Stimulated activated naive CD4-positive, alpha-beta T cell (primary cell): ENCODE measurements at places on chromosomes 1 and 21.

DNA sequence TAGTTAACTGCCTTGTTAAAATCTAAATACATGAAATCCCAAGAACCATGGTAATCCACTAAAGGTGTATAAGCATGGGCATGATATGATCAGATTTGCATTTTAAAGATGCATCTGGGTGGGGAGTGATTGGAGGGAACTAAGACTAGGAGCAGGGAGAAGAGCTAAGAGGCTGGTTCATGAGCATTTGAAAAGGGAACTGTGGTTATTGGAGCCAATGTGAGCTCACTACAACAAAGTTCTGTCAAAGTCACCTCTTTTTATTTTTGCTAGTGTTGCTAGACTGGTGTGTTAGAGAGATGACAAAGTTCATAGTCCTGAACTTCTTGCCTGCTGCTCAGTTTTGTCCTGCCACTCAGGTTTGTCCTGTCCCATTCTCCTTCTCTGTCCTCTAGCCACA, 67.1 kb upstream of the LRRC8D start:
- no peak for DNase-seq

GRCh38 chr1:179476484-179476883, 99.3 kb downstream of the NPHS2 start:
- DNase-seq, result no peak

- DNase-seq, result no peak
Measured at GRCh38 chr1:92554216-92554615, 67.5 kb upstream of the GFI1 start.

- no peak for DNase-seq
Measured at GRCh38 chr1:166488327-166488726, 321.5 kb upstream of the FAM78B start.

GRCh38 chr1:52238474-52238873, 96.6 kb downstream of the ZFYVE9 start:
- no peak for DNase-seq

GRCh38 chr1:181126871-181127587, 38.5 kb downstream of the IER5 start:
- DNase-seq, result no peak

DNA sequence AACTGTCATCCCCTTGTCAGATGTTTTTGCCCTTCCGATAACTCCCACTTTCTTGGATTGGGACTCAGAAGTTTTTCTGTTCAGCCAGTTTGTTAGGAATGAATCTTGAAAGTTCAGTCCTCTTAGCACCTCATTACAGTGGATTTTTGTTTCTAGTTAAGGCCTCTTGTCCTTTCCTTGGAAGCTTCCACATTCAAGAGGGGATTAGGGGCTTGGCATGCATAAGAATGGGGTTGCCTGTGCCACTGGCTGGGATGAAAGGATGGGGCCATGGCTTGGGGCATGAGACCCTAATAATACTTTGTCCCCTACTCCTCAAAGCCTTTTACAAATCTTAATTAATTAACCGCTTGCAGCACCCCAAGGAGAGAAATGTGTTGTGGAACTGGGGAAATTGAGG, 2.4 kb upstream of the DHDDS start:
- no peak for DNase-seq

DNA sequence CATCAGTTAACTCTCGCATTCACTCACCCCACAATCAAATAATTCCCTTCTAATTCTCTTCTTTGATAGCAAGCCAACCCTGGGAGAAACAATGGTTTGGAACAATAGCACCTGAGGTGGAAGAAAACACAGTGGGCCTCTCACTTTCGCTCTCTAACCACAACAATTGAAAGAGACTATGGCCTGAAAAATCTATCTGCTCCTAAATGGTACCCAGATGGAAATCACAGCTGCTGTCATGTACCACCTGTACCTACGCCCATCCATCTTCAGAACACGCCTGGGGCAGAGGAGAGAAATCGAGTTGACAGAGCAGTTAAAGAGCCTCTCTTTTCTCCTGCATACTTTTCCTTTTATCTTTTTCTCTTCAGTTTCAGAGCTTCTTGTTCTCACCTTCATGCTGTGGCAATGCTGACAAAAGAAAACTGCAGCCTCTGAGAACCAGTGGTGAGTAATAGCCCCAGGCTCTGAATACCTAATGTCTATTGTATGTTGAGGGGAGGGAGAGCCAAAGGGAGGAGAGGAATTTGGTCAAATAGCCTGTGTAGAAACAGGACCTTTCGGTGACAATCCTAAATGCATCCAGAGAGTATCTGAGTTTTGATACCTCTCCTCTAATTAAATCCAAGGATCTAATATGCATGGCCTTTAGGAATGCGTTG, 57.7 kb downstream of the ZC3H11B start:
- DNase-seq, result no peak

DNA sequence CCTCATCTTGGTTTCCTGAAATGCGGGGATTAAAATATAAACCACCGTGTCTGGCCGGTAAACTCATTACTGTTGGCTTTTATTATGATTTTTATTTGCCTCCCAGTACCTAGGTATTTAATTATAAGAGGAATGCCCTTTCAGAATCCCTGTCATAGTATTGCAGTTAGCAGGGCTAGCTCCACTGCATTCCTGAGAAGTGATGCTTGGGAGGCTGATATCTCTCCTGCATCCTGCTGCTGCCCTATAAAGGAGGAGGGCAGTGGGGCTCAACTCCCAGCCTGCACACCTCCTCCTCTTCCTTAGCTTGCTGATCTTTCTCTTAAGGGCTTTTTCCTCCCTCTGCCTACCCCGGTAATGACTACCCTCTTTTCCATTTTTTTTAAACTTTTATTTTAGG, 19.9 kb upstream of the DISC1 start:
- DNase-seq, result no peak

- DNase-seq, result no peak
Measured at GRCh38 chr1:39829791-39830533, 41.3 kb upstream of the BMP8B start.

GRCh38 chr1:4318720-4319119, 335.7 kb upstream of the AJAP1 start:
- no peak for DNase-seq

- no peak for DNase-seq
Measured at GRCh38 chr1:207698822-207699483, 52.9 kb upstream of the CD46 start.

DNA sequence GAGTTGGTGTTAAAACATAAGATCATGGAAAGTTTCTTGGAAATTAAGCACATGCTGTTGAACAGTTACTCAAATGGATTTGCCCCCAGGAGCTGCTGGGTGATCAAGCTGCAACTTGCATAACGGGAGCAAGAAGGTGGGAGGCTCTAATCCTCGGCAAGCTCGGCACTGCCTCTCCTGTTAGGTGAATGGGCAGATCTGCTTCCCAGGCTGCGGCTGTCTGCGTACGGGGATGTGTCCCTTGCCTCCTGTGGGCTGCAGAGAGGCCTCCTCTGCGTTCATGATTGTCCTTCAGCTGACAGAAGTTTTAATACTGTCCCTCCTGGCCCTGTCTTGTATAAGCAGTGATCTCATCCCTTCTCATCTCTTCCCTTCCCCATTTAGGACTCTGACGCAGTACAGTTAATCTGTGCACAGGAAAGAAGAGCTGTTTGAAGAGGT, 36.7 kb downstream of the ATP1A1 start:
- no peak for DNase-seq

DNA sequence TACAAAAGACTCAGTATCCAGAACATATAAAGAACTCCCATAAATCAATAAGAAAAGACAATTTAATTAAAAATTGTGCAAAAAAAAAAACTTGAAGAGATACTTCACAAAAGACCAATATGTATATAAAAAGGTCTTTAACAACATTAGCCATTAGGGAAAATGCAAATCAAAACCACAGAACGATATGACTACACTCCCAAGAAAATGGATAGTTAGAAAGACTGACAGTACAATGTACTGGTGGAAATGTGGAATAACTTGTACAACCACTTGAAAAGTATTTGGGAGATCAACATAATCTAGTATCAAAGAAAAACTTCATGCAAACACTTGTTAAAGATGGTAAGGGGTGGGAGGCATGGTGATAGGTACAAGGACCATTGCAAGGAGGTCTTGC, 3.9 kb upstream of the CLCA1 start:
- no peak for DNase-seq

- no peak for DNase-seq
Measured at GRCh38 chr1:37948841-37949240, 2.0 kb upstream of the INPP5B start.

DNA sequence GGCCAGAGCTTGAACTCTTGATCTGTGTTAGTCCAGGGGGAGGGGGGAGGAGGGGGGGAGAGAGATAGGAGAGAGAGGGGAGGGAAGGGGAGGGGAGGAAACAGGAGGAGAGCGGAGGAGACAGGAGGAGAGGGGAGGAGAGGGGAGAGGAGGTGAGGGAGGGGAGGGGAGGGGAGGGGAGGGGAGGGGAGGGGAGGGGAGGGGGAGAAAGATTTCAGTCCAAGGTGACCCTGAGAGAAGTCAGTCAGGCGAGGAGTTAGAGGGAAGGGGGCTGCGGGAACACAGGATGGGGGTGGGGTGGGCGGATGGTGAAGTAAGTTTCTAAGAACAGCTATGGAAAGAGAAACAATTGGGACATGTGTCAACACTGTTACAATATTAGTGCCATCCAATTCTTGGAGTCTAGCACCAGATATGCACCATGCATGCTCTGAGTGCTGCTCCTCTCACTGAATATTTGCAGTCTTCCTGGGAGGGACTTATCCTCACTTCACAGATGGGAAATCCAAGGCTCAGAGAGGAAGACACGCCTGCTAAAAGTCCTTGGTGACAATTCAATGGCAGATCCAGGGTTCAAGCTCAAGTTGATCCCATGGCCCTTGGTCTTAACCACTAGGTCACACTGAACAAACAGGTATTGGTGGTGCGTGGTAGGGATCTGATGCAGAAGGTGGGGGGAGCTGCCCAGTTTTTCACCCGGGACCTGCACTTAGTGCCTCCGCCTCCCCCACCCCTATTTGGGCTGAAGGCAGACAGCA, 42.5 kb upstream of the ECE1 start:
- DNase-seq, result no peak

GRCh38 chr1:230377324-230377723, 48.8 kb downstream of the PGBD5 start:
- no peak for DNase-seq

DNA sequence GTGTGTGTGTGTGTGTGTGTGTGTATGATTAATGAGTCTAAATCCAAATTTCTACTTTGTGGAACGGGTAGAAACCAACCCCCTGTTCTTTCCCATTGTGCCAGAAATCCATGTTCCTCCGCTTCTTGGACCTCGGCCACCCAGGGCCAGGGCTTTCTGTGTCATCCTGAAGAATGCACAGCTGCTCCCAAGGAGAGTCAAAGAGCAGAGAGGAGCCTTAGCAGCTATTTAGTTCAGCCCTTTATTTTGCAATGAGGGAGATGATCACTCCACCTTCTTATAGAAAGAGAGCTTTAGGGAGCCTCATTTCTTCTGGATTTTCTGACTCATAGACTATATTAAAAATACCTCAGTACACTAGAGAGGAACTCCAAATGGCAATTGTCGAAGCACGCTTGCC, 489.3 kb upstream of the VAMP3 start:
- no peak for DNase-seq

DNA sequence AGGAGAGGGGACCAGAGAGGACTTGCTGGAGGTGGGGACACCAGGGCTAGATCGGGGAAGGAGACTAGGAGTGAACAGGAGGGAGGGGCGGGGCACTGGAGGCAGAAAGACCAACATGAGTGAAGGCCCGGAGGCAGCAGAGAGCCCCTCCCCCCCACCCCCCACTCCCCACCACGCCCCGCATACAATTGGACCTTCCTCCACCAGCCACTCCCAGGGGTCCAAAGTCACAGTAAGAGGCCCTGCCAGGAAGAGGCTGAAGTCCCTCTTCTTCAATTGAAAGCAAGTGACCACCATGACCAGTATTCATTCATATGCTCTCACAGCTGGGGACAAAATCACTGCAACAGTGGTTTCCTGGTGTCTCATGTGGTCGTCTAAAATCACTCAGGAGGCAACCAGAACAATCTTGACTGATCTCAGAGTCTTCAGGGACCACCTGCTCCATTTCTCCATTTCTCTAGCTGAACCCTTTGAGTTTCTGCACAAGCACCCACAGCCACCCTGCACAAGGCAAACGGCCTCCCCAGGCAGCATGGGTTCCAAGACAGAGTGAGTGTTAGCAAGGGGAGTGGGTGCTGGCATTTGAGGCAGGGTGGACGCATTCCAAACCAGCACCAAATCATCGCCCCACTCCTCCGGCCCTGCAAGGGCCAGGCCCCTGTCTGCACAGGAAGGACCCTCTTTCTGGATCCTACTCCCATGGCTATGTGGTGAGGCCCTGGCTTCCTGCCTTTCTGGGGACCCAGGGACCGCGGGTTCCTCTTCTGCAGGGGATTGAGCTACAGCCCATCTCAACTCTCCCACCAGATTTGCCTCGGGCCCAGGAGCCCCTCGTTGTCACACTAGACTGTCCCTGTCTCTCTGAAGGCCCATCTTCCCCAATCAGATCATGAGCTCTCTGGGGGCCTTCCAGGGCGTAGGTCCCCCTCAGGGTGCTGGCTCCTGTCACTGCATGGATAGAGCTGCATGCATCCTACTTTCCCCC, 17.0 kb downstream of the LAPTM5 start:
- no peak for DNase-seq

DNA sequence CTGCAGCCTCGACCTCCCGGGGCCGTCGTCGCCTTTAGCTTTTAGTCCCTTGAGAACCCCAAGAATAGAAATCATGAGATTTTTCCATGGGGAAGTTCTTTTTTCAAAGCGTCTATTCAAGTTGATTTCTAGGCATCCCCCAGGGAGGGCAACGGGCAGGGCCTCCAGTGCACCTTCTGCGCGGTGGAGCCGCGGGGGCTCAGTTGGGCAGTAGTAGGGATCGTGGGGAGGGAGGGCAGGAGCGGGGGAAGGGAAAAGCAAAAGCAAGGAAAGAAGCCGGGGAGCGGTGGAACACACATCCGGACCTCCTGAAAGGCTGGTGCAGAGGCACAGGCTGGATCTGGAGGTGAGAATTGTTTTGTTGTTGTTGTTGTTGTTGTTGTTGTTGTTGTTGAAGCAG, 103.4 kb downstream of the PPIAL4G start:
- DNase-seq, result no peak

- DNase-seq, result no peak
Measured at GRCh38 chr1:153251562-153251961, 7.9 kb upstream of the LORICRIN start.

DNA sequence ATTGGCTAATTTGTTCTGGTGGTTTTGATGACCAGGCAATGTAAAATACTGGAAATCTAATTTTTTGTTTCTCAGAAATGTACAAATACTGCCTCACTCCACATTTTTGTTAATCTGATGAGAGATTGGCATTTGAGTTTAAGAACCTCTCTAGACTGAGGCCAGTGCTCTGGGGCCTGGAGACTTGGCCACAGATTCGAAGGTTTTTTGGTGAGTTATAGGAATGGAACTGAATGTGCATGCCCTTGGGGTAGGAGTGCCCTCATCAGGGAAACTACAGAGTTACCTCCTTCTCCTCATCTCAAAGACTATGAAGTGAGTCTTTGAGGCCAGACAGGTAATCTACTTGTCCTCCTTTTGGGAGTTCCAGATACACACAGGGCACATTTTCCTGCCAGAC, 347.9 kb downstream of the LTN1 start:
- DNase-seq, result no peak

DNA sequence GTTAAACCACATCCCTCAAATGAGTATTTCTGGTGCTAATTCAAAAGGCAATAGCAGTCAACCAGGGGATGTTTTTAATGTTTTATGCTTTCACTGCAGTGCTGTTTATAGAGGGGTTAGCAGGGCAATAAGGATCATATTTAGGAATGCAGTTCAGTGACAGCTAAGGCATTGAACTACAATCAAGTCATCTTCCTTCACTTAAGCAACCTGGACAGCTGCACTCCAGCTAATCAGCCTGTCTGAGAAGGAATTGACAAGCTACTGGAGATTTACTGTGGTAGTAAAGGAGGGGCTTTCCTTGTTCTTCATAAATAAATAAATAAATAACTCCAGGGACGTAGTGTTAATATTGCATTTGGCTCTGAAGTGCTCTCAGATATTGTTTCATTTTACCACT, 93.9 kb downstream of the DAB1 start:
- DNase-seq, result no peak
